Activated CD4-positive, alpha-beta memory T cell treated with anti-CD3 and anti-CD28 coated beads, Interleukin-2, amount 10 ng/mL, durations not matched to agents 7 days and 5 days (primary cell): ENCODE measurements at places on chromosomes 2 and 18. TPM values are rescaled to one million over a fixed set of nuclear protein-coding genes. Genes with fewer than 3 reads are reported as not detected.

GRCh38 chr18:47244086-47244485 lies 7.4 kb downstream of the SKOR2 start:
- DNase-seq: no peak

GRCh38 chr2:54678719-54679118 lies 44.7 kb upstream of the EML6 start:
- no peak for DNase-seq

ZNG1B gene
- total RNA-seq: 30.6 TPM

- no peak for DNase-seq
Measured at GRCh38 chr2:1081451-1082225, 131.0 kb downstream of the SNTG2 start.

PRSS56 gene
- total RNA-seq: not detected

DNA sequence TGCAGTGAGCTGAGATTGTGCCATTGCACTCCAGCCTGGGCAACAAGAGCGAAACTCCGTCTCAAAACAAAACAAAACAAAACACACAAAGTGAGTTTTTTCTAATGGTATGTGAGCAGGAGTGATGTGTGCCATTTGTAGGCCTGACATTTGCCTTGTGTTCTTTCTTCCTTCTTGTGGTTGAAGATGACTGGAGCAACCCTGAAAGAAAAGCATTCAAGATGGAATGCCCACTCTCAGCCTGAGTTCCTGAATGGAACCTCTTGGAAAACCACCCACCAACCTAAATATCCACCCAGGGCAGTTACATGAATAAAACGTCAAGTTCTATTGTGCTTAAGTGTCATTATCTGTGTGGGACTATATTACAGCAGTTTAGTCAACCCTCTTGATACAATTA lies 26.5 kb downstream of the PGAP1 start:
- DNase-seq: no peak

DNA sequence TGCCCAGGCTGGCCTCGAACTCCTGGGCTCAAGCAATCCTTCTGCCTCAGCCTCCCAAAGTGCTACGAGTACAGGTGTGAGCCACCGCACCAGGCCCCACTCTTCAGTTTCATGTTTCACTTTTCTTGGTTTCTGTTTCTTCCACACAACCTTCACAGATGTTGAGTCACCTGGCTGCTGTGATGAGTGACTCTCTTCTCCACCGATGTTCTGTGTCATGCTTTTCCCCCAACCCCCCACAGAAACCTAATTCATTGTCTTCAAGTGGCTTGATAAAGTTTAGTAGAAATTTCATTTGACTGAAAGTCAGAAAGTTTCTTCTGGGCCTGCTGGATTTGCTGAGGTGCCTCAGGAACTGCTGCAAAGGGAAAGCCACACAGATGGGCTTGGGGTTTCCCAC lies 78.5 kb downstream of the SPHKAP start:
- DNase-seq: no peak

DNA sequence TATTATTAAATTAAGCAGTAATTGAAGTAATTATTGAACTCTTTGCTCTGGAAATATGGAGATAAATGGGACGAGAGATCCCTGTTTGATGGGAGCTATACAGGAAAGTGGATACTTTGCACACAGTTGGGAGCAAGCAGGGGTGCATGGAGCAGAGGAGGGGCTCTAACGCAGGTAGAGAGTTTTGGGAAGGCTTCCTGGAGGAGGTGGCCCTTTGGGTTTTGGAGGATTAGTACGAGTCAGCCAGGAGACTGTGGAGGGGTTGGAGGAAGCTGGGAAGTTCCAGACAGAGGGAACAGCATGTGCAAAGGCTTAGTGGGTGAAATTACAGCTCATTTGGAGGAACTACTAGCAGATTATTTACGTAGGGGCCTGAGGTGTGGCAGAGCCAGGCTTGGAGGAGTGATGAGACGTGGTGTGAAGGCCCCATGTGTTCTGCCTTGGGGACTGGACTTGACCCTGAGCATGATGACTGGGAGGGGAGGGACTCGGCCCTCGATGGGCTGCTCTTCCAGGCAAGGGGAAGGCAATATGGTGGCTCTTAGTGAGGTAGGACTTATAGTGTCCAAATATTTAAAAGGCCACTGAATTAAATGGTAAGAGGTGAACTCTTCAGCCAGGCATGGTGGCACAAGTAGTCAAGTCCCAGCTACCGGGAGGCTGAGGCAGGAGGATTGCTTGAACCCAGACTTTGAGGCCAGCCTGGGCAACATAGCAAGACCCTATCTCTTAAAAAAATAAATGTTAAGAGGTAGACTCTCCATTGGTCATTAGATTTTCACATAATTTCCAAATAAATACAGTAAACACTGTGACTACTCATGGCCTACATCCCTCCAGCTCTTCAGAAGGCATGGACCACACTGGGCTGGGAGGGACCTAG lies 30.2 kb downstream of the GREB1 start:
- no peak for DNase-seq

DNA sequence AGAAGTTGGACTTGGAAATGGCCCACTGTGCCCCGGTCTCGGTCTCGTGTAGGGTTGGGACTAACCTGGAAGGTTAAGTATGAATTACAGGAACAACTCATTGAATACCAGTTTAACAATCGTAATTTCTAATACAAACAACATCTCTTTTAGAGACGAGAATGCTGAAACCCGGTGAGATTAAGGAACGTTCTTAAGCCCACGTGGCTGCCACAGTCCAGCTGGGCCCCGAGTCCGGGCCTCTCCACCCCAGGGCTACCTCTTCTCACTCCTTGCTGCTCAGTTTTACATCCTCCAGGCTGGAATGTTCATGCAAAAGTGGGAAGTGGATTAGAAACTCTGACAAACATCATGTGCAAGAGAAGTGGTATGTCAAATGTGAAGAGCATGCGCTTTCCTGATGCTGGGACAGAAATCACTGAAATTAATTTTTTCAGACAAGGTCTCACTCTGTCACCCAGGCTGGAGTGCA lies 29.4 kb downstream of the NGEF start:
- DNase-seq: no peak

DNA sequence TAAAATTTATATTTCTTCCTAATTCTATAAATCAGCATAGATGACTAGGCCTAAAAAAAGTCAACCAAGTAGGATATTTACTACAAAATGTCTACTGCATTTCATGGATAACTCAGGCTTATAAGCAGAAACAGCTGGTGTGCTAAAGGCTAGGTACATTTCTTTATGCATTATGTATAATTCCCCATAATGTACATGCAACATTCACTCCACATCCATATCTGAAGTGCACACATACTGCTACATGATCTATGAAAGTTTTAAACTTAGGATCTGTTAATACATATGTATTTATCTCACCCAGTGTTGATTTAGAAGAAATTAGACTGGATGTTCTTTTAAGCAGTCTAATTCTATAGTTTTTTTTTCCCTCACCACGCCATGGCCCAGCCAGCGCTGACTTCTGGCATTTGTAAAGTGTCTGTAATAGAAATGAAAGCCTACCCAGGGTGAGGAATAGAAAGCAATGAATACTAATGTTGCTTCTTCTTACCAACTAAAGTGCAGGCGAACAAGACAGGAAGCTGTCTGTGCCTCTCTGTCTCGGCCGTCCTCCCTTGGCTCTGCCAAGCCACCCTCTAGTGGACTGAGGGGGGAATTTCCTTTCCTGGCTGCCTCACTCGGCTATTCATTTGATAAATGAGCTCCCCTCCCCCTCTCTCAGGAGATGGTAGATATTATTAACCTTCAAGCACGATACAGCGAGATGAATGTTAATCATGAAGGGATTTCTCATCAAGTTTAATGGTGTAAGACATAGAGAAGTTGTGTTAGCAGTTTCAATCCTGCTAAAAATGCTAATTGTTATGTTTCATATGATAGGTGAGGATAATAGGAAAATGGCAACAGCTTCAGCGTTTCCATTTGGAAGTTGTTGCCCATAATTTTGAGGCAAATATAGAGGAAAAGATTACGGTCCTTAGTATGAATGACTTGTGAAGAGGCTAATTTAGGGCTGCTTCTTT lies 384.5 kb downstream of the MTX2 start:
- DNase-seq: peak; percentile 38
